ENCODE measurements at places on chromosomes 13 and 19. TPM values are rescaled to one million over a fixed set of nuclear protein-coding genes. Genes with fewer than 3 reads are reported as not detected.

- DNase-seq = no peak
Measured at GRCh38 chr19:616747-617526, 16.4 kb downstream of the POLRMT start.

- DNase-seq = no peak
Measured at GRCh38 chr13:108049211-108049610, 166.1 kb downstream of the LIG4 start.

DNA sequence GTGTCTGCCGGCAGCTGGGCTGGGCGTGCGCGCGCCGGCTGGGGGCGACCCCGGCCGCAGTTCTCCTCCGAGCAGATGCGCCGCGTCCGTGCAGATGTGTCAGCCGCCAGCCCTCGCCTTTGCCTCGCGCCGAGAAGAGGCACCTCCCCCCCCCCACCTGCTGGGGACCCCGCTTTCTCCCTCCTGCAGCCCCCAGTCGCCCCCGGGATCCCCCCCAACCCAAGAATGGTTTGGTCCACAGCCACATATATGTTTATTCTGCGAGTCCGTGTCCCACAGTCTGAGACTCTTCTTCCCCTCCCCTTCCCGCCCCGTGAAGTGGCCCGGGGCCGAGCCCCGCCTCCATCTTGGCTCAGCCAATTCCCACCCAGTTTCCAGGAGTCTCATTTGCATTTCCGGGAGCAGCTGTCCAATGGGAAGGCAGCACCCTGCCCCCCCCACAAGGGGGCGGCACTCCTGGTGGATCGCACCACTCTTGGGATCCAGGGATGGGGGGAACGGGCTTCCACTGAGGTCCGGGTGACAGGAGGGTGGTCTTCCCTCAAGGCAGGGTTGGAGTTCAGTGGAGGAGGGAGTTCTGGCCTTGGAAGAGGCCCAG lies 8.6 kb downstream of the ISOC2 start:
- DNase-seq = peak; percentile 86

- no peak for DNase-seq
Measured at GRCh38 chr13:112658808-112659207, 31.0 kb upstream of the ATP11A start.

ZNF358 gene
- 59.6 TPM for polyA plus RNA-seq

RFPL4A gene
- polyA plus RNA-seq = not detected
